ENCODE measurements at places on chromosomes 1 and 21.

DNA sequence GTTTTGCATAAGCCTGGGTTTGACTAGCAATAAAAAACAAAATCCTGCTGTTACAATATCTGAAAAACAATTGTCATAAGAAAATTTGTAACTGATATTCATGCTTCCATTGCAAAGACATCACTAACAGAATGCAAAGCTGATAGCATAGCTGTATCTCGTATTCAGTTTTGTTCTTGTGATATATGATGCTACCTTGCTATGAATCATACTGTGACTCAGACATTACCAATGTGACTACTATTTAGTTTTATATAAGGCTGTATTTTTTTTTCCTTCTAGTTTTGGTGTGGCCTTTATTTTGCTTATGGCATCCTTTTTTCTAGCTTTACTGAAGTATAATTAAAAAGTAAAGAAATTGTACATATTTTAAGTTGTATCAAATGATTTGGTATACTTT lies 1381.8 kb downstream of the MRPL39 start:
- DNase-seq: no peak

DNA sequence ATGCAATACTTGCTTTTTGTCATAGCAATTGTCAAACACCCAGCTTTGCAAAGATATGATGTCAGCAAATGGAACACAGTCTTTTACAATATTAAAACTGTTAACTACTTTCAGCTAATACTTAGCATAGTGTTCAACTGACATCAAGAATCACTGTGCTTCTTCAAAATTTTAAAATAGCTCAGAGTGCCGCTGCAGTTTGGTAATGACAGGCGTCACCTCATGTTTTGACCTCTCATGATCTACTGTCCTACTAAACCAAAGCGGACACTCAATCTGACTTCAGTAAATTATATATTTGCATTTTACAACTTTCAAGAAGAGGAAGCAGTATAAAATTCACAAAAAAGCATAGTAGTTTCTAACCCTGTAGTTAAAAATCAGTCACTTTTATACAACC lies 2.0 kb downstream of the FMO1 start:
- no peak for DNase-seq

DNA sequence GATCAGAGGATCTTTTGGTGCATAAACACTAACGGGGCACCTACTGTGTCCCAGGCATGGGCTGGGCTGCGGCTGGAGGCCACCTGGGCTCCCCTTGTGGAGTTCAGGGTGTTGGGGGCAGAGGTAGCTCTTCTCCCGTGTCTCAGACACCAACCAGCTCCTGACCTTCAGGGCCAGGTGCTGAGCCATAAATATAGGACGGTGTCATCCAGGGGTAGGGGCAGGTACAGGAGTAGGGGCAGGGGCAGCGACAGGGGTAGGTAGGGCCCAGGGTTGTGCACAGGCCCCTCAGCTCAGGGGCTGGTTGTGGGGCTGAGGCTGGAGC lies 18.0 kb upstream of the LRRC3 start:
- no peak for DNase-seq

DNA sequence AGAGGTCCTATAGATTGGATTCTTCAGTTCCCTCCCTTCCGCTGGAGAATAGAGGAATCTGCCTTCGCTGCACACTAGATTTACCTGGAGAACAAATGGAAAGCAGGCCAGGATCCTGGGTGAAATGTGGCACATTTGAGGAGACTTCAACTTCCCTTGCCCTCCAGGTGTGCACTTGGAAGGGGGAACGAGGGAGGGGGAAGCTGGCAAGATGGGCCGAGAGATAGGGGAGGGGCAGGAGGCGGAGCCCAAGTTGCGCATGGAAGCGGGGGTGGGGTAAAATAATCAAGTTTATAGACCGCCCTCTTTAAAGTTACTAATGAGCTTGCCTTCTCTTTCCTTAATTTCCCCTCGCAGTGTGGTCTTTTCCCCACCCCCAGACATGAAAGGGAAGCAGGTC lies 155.7 kb upstream of the CAMK1G start:
- no peak for DNase-seq

DNA sequence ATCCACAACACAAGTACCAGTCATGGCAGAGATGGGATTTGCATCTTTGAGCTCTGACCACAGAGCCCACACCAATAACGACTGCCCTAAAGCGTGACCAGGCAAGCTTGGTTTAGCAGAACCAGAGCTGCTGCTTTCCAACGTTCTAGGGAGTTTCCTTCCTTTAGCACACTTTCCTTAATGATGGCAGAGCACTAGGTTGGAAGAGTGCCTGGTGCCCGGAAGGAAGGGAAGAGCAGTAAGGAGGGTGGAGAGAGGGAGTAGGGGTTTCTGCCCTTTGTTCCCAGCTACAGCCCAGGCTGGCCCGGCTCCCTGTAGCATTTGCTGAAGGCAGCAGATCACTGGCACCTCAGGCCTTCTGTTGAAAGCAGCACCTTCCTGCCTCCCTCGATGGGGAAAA lies 6.1 kb upstream of the EVA1C start:
- no peak for DNase-seq

- DNase-seq: no peak
Measured at GRCh38 chr1:161333166-161333565, 19.0 kb downstream of the SDHC start.

DNA sequence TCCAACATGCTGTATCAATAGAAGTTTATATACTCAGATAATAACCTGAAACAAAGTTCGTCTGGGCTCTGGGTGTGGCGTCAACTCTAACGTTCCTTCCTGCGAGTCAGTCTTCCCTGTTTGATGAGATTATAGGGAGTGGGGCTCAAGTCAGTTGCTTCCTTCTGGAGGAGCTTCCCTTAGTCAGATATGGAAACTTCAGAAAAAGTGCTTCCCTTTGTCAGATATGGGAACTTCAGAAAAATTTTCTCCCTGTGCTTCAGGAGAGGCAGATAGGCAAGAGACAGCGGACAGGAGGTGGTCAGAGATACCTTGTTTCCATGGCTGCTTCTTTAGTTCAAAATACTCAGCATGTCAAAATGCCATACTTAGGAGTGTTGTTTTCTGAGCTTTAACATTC lies 51.1 kb upstream of the PRDX6 start:
- no peak for DNase-seq

GRCh38 chr1:42679364-42679983 lies 2.7 kb upstream of the YBX1 start:
- DNase-seq: no peak

DNA sequence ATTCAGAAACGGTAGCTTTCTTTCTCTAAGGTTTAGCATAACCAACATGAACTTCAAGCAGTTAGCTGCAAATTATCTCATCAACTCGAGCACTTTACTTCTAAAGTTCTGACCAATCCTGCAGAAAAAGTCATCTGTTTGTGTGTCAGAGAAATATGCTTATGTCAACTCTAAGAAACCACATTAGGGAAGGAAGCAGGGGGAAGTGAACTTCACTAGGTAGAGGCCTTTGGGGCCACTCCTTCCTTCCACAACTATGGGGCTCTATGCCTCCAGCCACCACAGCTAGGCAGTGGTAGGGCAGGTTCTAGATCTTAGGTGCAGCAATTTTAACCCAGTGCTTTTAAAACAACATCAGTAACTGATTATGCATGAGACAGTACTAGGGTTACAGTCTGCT lies 375.9 kb downstream of the DSCAM start:
- DNase-seq: no peak

All from CD4-positive, alpha-beta T cell treated with Interferon alpha-2 for 1 hour (primary cell).